ENCODE measurements at places on chromosomes 16 and 17.

DNA sequence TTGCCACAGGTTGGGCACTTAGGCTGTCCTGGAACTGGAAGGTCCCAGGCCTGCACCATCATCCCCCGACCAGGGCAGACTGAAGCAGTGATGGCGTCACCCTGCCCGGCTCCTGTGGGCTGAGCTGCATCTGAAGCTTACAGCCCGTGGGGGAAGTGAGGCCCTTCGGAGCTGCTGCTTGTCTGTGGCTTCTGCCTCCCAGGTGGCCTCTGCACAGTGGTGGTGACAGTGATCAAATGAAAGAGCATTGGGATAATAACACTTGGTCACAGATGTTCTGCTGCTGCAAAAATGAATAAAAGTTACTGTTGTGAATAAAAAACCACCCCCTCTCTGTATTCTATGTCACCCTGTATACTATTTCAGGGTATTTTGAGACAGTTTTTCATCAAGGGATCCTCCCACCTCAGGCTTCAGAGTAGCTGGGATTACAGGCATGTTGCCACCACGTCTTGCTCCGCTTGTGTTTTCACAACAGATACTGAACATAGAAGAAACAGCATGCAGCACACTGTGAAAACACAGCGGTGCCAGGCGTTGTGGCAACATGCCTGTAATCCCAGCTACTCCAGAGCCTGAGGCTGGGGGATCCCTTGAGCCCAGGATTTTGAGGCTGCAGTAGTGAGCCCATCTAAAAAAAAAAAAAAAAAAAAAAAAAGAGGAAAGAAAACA lies 165.0 kb downstream of the LGALS9B start:
- DNase-seq, result no peak

DNA sequence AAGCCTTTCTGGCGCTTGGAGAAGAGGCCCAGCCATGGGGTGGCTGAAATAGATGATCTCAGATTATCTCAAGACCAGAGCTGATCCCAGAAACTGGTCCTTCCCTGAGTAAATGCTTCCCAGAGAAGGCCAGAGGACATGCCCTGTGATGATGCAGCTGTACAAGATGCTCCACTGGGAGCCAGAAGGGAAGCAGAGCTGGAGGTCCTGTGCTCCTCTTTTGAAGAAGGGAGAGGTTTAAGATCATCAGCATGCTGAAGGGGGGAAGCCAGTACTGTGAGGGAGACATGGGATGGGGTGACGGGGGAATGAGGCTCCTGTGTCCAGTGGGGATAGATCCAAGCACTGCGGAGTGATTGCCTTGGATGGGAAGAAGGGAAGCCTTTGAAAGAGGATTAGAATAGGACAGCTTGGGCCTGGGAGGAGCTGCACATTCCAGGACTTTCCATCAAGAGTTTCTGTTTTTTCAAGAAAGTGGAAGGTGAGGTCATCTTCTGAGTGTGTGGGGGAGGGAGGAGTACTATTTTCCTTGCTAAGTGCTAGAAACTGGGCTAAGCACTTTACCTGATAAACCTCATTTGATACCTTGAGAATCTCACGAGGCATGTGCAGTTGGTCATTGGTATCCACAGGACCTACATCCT lies 16.4 kb upstream of the ALOX15B start:
- DNase-seq, result no peak

DNA sequence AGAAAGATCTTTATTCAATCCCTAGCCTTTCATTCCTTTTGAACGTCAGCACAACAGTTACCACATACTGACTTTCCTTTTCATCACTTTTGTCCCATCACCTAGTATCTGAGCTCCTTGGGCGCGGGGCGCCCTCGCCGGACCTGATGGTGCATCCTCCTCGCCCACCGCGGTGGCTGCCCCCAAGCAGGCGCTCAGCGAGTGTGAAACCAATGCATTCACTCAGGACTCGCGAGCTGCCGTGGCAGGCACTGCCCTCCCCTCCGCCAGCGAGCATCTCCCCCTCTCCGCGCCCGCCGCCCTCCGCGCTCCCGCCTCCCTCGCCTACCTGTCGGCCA lies 756 bp downstream of the KLHL11 start:
- no peak for DNase-seq

- no peak for DNase-seq
These were observed 1156.7 kb upstream of the CDH8 start for GRCh38 chr16:63192980-63193379.

- no peak for DNase-seq
These were observed 104.7 kb upstream of the CHMP6 start for GRCh38 chr17:80886641-80887573.

- DNase-seq, result no peak
These were observed 222.1 kb downstream of the RBFOX3 start for GRCh38 chr17:79388556-79389295.

DNA sequence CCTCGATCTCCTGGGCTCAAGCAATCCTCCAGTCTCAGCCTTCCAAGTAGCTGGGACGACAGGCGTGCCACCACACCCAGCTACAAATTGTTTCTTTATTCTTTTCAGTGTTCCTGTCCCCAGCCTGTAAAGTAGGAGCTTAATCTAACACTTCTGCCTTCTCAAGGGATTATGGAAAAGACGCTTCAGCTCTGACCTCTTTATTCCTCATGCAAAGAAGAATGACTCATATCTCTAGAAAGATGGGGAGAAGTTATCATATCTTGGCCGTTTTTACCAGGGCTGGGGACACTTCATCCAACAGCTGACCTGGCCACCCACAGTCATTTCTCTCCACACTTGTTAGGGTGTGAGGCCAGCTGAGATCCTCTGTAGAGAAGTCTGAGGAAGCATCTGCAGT lies 172.6 kb downstream of the HAPSTR1 start:
- DNase-seq, result no peak

DNA sequence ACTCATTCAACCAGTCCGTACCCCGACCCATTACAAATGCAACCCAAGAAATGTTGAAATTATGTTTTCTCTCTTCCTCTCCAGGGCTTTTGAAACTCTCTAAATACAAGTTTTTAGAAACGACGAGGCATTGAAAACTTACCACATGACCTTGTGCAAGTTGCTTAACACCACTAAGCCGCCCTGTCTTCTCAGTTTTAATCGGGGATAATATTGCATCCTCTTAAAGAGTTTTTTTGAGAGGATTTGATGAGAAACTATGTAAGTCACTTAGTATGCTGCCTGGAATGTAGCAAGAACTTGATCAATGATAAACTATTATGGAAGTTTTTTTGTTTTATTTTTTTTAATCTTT lies 149.0 kb upstream of the FAM20A start:
- DNase-seq, result no peak

DNA sequence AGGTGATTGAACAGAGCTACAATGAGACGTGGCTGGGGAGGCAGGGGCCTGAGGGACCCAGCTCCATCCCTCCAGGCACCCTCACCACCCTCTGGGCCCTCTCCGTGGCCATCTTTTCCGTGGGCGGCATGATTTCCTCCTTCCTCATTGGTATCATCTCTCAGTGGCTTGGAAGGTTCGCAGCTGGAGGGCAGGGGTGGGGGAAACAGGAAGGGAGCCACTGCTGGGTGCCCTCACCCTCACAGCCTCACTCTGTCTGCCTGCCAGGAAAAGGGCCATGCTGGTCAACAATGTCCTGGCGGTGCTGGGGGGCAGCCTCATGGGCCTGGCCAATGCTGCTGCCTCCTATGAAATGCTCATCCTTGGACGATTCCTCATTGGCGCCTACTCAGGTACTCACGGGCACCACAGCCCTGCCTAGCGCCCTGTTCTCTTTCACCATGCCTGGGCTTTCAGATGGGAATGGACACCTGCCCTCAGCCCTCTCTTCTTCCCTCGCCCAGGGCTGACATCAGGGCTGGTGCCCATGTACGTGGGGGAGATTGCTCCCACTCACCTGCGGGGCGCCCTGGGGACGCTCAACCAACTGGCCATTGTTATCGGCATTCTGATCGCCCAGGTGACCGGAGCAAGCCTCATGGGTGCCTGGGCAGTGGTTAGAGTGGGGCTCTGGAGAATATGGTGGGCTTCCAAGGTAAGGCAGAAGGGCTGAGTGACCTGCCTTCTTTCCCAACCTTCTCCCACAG lies 2.1 kb downstream of the SLC2A4 start:
- no peak for DNase-seq

Data from amniotic stem cell (primary cell).